ENCODE measurements at places on chromosomes 13 and 19.

- DNase-seq: no peak
Observed at GRCh38 chr13:98707281-98707999, 45.0 kb downstream of the SLC15A1 start.

- no peak for DNase-seq
Observed at GRCh38 chr13:21219036-21219381, 42.6 kb downstream of the MRPL57 start.

- no peak for DNase-seq
Observed at GRCh38 chr19:55857149-55857548, 20.8 kb downstream of the NLRP4 start.

DNA sequence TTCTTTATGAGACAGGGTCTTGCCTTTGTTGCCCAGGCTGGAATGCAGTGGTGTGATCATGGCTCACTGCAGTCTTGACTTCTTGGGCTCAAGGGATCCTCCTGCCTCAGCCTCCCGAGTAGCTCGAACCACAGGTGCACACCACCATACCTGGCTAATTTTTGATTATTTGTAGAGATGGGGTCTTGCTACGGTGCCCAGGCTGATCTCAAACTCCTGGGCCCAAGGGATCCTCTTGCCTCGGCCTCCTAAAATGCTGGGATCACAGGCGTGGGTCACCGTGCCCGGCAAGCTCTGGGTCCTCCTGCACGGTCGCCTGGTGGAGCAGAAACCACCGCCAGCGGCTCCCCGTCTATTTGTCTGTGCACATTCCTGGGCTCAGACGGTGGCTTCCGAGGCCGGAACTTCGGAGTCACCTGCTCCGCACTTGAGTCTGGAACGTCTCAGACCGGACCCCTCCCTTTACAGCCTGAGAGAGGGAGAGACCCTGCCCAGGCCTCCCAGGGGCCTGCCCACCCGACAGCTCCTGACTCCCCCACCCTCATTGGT, 22.2 kb downstream of the EFNA2 start:
- DNase-seq: no peak

DNA sequence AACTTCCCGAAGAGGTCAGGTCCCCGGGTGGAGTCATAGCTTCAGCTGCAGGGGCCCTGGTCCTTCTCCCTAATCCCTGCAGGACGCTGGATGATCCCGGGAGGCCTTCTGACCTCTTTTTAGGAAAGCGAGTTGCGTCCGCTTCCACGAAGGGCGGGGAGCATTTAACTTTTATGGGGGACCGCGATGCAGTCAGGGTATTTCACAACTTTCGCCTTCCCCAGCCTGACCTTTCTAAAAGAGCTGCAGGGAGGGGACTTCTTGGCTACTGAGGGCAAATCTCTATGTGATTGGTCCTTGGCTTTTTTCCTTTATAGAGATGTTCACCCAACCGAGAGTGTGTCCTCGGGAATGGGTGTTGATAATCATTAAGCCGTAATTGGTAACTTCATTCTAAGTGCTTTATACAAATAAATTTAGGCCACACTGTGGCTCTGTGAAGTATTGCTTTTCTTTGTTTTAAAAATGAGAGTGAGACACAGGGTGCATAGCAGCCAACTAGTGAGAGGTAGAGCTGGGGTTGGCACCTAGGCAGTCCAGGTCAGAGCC, 778 bp downstream of the ZNF230 start:
- DNase-seq: no peak

GRCh38 chr13:60230593-60230992, 66.9 kb upstream of the DIAPH3 start:
- no peak for DNase-seq

- DNase-seq: no peak
Observed at GRCh38 chr13:58542530-58542929, 911.0 kb downstream of the PCDH17 start.

GRCh38 chr19:38838208-38838985, 6.8 kb upstream of the ECH1 start:
- DNase-seq: no peak

GRCh38 chr13:106989876-106990275, 421.9 kb upstream of the ARGLU1 start:
- no peak for DNase-seq

DNA sequence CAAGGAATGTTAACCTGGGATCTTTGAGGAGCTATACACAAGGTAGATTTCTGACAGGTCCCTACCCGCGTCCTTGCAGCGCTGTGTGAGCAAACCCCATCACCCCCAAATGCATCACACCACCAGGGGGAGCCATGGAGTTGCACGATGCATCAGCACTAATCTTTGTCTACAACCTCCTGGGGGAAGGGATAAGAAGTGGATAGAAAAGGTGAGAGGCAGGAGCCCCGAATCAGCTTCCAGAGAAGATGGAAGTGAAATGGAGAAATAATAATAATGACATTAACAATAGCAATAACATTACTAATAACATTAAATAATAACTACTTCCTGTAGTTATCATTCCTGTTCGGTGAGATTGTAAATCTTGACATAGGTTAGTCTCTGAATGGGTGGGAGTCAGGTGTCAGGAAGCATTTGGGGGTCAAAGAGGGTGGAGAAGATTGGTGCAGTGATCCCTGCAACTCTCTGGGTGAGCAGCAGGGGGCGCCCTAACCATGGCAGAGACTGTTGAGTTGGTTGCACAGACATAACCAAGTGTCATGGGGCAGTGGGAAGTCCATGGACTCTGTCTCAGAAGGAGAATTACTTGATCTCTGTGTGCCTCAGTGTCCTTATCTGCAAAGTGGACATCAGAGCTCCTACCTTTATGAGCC, 16.5 kb downstream of the SIGLEC7 start:
- peak; percentile 11 for DNase-seq

GRCh38 chr13:26051231-26051656, 572 bp downstream of the SHISA2 start:
- no peak for DNase-seq

DNA sequence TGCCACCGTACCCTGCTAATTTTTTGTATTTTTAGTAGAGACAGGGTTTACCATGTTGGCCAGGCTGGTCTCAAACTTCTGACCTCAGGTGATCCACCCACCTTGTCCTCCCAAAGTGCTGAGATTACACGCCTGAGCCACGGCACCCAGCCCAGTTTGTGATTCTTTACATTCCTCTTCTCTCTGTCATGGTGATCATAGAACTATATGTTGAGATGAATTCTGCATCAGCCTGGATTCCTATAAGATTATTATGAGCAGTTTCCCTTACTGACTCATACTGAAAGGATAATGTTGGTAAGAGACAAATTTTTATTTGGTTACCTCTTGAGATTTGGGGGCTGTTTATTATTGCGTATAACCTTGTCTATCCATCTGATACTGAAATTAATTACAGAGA, 121.5 kb upstream of the CSNK1A1L start:
- no peak for DNase-seq

DNA sequence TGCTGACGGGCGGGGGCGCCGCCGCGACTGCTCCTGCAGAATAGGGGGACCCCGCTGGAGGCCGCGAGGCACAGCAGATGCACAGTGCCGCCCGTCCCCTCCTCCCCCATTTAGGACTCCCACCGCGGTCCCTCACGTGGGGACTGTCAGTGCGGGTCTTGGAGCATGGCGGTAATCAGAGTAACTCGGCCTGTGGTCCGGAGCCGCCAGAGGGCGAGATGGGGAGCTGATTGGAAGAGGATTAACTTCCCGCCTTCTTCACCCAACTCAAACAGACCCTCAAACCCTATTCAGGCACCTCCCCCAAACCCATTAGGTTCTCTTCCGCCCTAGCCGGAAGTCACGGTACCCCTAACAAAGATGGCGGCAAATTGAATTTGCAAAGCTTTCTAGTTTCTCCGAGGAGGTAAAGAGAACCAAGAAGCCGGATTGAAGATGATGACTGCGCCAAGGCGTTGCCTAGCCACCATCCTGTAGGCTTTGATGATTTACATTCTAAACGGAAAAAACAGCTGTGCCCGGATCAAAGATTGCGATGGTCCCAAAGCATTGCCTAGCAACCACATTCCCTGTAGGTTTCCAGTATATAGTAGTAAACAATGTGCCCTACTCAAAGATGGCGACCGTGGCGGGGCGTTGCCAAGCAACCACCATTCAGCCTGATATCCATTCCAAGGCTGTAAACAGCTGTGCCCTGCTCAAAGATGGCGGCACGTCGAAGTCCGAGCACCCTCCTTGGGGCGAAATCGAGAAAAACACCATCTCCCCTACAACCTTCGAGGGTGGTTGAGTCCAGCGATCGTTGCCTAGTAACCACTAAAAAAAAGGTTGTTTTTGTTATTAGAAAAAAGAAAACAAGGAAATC, at the start of gene FUZ:
FUZ (minus strand) TSS at position 296 of the 865 bp plus-strand sequence; CDS start at position 110, 186 bp downstream.
- peak; percentile 97 for DNase-seq

DNA sequence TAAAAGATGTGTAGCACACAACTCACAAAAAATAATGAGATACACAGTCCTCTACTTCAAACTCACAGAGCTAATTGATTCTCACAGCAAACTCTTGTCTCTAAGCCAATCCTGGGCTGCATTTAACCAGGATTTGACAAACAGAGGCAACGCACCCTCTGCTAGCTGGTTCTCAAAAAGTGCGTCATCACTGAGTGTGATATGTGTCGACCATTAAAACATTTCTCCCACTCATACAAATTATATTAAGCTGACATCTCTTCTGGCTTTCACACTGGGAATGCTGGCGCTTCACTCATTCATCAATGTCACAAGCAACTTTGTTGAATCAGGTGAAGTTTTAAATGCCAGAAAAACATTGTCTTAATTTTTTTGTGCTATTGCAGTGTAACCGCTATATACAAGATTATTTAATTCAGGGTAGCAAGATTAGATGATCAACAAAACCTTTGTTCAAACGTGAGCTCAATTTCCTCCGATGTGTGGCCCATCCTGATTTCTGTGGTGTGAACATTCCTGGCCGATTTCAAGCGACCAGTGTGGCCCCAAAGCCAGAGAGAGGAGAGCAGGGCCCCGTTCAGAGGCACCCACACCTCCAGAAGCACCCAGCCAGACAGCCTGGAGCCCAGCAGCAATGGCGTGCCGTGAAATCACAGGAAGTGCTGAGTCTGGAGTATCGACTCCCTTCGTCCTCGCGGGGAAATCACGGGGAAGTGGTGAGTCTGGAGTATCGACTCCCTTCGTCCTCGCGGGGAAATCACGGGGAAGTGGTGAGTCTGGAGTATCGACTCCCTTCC, 49.4 kb downstream of the RASA3 start:
- DNase-seq: no peak

GRCh38 chr19:17282488-17283125, 906 bp downstream of the ANKLE1 start:
- peak; percentile 80 for DNase-seq

DNA sequence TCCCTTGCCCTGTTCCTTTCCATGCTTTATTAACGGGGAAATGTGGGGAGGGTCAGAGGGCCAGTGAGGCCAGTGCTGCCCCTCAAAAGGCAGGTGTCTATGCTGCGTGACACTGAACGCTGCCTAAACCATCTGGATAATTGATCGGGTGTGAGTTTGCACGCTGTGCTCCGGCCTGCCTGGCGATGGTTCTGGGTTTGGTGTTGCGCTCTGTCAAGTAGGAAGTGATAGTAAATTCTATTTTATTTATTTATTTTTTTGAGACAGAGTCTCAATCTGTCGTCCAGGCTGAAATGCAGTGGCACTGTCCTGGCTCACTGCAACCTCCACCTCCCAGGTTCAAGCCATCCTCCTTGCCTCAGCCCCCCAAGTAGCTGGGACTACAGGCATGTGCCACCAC, 86.5 kb downstream of the ATP11A start:
- no peak for DNase-seq

DNA sequence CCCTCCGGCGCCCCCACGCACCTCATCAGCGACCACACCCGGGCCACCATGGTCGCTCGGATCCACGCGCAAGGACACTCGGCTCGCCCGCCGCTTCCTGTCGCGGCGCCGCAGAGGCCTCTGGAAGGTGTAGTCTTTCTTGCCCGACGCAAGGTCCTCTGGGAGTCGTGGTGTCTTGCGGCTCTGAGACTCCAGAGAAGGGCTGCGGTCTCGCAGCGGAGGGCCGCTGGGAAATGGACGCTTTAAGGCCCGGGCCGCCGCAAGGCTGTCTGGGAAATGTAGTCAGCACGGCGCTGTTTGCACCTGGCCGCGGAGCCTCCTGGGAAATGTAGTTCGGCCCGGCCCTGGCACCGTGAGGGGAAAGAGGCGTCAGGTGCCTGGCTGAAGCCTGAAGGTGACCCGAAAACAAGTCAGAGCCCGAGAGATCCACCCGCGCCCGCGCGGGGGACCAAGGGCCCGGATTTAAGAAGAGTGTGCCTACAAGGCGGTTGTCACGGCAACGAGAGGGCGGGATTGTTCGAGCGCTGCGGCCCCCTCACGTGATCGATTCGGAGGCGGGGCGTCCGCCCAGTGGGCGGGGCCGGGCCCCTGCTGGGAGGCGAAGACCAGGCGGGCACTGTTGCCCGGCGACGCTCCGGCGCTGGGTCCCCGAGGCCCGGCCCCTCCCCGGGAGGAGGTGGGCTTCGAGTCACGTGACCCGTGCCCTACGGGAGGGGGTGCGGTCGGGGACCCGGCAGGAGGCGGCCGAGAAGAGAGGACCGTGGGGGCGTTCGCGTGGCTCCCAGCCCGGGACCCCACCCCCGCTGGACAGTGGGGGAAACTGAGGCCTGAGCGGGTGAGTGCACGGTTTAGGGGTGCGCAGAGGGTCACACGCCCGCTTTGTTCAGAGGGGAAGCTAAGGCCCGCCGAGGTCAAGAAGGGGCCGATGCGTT, at the start of the genes HSD11B1L and MICOS13:
HSD11B1L (plus strand) TSS at position 591 of the 932 bp plus-strand sequence. CDS start 3,806 bp downstream, outside the sequence.
MICOS13 (minus strand) TSS at position 80 of the 932 bp plus-strand sequence; CDS start at position 50, 30 bp downstream.
- peak; percentile 98 for DNase-seq

DNA sequence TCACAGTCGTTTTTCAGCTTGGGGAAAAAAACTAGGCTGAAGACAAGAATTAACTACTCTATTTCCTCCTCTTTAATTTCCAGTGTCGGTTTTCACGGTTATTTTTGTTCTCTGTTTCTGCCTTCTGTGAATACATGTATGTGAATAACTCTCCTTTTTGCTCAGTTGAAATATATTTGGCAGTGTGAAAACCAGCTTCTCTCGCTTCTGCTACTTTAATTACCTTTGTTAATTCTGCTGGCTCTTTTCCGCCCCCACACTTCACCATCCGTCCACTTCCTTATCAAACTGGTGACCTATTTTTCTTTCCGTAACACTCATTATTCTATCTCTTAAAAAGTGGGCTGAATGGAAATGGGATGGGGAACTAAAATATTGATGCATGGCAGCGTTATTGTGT, 126.4 kb downstream of the POU4F1 start:
- DNase-seq: no peak

DNA sequence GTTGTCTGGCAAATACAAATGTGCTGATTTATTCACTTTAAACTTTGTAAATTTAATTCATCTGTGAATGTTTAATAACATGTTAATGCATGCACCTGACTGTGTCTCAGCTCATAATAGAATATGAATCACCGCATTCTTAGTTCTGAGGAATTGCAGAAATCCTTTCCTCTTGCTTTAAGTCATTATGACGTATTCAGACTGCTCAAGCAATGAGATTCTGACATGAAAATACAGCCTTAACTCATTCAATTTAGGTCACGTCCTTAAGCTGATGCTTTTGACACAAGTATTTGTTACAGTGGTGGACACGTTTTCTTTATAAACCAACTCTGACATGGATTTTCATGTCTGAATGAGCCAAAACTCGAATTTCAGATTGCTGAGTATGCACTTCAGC, 541.0 kb upstream of the KLF12 start:
- no peak for DNase-seq
